ENCODE measurements at places on chromosomes 5 and 9. TPM values are rescaled to one million over a fixed set of nuclear protein-coding genes. Genes with fewer than 3 reads are reported as not detected.

The FOXD4L5 gene
- 0.43 TPM for total RNA-seq

DNA sequence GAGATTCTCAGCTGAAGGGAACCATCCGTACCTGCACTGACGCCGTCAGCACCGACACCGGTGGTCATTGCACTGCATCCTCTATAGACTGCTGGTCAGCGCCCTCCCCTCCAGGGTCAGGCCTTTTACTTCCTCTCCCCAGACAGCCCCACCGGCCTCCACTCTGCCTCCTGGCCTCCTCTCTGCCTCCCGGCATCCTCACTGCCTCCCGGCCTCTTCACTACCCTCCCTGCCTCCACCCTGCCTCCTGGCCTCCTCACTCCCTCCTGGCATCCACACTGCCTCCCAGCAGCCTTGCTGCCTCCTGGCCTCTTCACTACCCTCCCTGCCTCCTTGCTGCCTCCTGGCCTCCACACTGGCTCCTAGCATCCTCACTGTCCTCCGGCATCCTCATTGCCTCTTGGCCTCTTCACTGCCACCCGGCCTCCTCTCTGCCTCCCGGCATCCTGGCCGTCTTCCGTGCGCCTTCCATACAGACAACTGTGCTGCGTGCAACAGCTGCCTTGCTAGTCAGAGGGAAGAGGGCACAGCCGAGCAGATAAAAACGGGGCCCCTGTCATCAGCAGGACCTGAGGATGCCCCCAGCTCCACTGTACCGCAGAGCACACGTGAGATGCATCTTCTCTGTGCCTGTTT is 62.0 kb downstream of the VAV2 start:
- H3K27me3 ChIP-seq = no peaks in the 10 kb centered on the region
- H3K4me3 ChIP-seq = no peak overlapping the region
- no peak for DNase-seq
- no peak overlapping the region for H3K27ac ChIP-seq
- H3K4me1 ChIP-seq = no peaks in the 10 kb centered on the region
- peaks cover 1% of the 10 kb centered on the region for H3K36me3 ChIP-seq

- DNase-seq = no peak
- no peaks in the 10 kb centered on the region for H3K36me3 ChIP-seq
- no peak overlapping the region for H3K4me3 ChIP-seq
- H3K4me1 ChIP-seq = no peaks in the 10 kb centered on the region
- H3K27me3 ChIP-seq = no peaks in the 10 kb centered on the region
Observed at GRCh38 chr5:59756373-59757035, 137.0 kb downstream of the PDE4D start.

GRCh38 chr5:79505138-79505537 is 8.8 kb downstream of the HOMER1 start:
- H3K27me3 ChIP-seq = no peaks in the 10 kb centered on the region
- peaks cover 14% of the 10 kb centered on the region for H3K4me1 ChIP-seq
- no peak overlapping the region for H3K27ac ChIP-seq
- DNase-seq = no peak

DNA sequence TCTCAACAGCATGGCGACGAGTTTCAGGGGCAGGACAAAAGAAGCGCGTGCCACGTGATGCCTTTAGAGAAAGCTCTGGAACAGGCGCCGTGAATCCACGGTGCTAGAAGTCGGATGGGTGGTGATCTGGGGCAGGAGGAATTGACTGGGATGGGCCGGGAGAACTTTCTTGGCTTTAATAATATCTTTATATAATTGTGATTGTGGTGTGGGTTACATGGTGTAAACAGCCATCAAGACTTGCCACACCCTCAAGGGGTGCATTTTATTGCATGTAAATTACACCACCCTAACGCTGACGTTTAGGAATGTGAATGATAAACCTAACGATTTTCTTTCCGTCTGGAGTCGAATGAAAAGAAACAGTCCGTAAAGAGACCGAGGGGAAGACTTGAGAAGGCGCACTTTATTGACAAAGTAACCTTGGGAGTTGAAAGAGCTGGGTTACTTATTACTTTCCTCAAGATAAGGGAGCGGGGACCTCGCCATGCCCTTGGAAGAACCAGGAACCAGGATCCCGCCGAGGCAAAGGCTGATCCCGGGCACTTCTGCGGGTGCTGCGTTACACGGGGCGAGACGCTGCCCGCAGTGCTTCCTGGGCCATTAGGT is 8.5 kb downstream of the NRARP start:
- H3K36me3 ChIP-seq = no peaks in the 10 kb centered on the region
- H3K4me3 ChIP-seq = no peak overlapping the region
- peaks cover 38% of the 10 kb centered on the region for H3K27me3 ChIP-seq
- H3K4me1 ChIP-seq = peaks cover 6% of the 10 kb centered on the region

The PCDHGA4 gene
- total RNA-seq = 0.28 TPM

All from activated naive CD8-positive, alpha-beta T cell treated with anti-CD3 and anti-CD28 coated beads, Interleukin-2, amount 10 ng/mL, durations not matched to agents 7 days and 5 days (primary cell).